ENCODE measurements at places on chromosomes 6 and 20. TPM values are rescaled to one million over a fixed set of nuclear protein-coding genes. Genes with fewer than 3 reads are reported as not detected.

GRCh38 chr20:2451939-2452732 lies 18.5 kb downstream of the SNRPB start:
- ATAC-seq: peak; percentile 88

- ATAC-seq: no peak
Measured at GRCh38 chr6:25913741-25914140, 16.8 kb downstream of the SLC17A2 start.

DNA sequence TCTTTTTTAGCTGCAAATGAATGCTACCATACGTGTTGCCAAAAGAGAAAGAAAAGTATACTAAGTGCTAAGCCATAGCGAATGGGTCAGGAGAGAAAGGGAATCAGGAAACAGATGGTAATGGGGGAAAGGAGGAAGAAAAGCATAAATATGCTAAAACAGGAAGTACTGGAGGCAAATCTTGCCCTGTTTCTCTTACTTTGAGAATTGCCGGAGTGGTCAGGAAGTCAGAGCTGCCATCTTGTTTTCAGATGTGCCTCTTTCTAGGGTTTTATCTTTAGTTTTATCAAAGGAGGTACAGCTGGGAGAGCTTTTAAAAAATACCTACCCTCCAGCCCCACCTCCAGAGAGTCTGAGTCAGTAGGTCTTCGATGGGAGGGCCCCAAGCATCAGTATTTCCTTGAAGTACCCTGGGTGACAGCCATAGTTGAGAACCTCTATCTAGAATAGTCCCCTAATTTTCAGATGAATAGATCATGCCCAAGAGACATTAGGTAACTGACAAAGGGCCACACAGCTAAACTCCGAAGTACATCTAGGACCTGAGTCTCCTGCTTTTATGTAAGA lies 193.3 kb downstream of the CLIC5 start:
- ATAC-seq: no peak

DNA sequence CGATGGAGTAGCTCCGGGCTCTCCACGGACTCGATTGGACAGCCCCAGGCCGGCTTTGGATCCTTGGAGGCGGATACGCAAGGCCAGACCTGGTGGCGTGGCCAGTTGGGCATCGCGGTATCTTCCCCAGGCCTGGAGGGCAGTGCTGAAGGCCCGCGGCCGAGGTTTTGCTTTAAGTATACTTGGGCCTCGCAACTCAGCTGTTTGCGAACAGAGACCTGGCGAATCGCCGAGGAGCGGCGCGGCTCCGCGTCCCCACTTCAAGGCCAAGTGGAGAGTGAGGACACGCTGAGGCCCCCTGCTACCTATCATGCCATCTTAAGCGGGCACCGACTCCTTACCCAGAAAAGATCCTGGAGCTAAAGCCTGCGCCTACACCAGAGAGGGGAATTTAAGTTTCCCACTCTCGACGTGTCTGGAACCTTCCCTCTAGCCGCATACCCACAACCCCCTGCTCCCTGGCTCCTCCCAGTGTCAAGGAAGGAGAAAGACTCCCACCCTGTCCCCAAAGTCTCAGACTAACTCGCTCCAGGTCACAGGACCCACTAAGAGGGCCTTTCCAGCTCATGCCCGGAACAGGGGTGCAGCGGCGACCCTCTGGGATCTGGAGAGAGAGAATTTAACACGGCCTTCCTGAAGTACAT lies 4.1 kb downstream of the LINC00237 start:
- ATAC-seq: no peak

The RCAN2 gene
- total RNA-seq: 1.00 TPM

The CST2 gene
- total RNA-seq: not detected

The SRSF6 gene
- 75.8 TPM for total RNA-seq

The MATN4 gene
- 0.16 TPM for total RNA-seq
